ENCODE measurements at places on chromosomes 11 and 22.
A peak's percentile ranks its signal among the peaks of the same experiment; 100 is the strongest.

- DNase-seq, result no peak
Measured at GRCh38 chr11:1878137-1879031, 13.3 kb downstream of the PRR33 start.

- DNase-seq, result peak; percentile 58
Measured at GRCh38 chr22:30291058-30291892, 2.0 kb upstream of the CASTOR1 start.

DNA sequence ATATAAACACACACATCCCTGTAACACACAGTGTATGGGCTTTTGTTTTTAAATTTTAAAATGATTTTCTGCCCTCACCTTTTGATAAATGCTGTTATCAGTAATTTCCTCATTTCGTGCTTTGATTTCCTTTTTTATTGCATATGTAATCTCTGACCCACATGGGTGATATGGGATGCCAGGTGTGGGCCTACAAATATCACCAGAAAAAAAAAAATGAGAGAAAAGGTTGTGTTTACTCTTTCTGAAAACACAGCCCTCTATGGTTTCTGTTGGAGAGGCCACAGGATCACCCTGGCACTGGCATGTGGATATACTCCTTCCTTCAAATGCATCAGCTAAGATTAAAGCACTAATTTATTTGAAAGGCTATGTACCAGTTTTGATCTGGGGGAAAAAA lies 17.0 kb downstream of the DRD2 start:
- no peak for DNase-seq

DNA sequence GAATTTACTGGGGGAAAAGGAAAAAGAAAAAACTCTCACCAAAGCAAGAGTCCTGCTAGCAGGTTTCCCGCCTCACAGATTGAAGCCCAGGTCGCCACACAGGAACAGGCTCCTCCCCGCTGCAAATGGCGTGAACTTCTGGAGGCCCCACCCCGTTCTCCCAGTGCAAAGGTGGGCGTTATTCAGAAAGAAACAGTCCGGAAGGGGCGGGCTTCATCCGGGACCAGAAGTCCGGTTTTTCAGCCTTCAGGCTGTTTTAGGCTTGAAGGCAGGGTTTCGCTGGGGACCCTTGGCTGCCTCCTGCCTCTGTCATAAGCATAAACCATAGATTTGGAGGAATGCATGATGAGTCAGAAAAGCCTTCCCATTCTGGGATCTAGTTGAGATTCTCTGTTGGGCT lies 148.3 kb upstream of the POU2AF2 start:
- DNase-seq, result no peak

GRCh38 chr11:114566276-114566675 lies 6.6 kb upstream of the NXPE1 start:
- no peak for DNase-seq

GRCh38 chr22:44892243-44892642 lies 117.6 kb downstream of the PHF21B start:
- no peak for DNase-seq

- DNase-seq, result no peak
Measured at GRCh38 chr11:33893711-33894397, 2.0 kb upstream of the LMO2 start.

DNA sequence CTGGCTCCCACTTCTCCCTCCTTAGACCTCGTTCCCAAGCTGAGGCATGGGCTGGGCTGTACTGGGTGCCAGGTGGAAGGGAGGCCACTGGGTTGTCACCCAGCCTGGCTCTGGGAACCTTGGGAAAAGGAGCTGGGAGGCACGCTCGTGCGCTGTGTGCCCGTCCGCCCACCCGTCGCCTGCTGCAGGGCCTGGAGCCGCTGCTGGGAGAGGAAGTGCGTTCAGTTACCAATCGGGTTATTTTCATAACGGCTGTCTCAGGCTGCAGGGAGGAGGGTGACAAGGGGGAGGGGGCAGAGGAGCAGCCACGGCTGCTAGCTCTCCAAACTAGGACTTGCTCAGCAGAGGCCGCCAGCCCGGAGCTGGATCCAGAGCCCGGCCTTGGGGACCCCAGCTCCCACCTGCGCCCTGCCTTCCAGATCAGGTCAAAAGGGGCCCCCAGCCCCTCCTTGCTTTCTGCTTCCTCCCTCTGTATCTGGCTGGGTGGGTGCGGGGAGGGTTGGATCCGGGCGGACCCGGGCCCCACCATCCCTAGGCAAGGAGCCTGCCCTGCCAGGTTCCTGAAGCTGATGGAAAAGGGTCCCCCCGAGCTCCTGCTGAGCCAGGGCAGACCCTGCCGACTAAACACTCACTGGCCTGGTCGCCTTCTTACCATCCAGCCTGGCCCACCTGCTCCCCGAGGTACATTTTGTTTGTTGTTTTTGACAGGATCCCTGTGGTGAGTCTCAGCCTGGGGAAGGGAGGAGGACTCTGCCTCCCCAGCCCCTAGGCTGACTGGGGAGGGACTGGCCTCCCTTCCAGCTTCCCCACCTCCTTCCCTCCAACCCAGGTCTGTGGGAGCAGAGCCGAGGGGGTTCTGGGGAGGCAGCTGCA lies 14.3 kb downstream of the DGKZ start:
- DNase-seq, result peak; percentile 81

DNA sequence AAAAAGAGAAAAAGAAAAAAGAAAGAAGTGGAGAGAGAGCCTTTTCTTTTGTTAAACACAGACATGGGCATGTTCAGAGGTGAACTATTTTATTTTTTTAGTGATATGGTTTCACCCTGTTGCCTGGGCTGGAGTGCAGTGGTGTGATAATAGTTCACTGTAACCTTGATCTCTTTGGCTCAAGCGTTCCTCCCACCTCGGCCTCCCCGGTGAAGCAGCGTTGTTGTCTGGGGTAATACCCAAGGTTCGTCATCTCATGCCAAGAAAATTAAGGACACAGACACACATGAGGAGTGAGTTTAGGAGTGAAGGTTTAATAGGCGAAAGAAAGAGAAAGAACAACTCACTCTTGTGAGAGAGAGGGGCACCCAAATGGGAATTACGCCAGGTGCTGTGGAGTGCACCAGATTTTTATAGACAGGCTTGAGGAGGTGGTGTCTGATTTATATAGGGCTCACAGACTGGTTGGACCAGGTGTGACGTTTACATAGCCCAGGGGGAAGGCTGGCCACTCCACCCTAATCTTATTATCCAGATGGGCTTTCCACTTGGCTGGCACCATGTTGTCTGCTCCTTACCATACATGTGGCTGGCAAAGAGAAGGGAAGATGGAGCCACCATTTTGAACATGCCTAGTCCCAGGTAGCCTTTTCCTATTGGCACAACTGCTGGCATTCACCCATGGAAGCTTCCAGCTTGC lies 42.3 kb downstream of the GRAMD1B start:
- DNase-seq, result no peak

DNA sequence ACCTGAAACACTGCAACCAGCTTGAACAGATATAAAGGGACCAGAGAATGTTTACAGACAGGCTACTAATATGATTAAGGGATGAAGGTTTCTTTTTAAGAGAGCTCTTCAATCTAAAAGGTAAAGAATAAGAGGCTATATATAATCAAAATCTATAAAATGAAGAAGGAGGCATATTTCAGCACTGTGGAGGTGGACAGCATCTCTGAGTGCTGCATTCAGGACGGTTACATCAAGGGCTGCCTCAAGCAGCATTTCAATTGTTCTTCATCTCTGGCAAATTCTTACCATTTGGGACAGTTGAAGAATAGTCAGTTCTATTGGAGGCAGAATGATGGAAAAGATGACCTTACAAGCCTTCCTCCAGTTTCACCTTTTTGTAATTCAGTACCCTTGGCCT lies 139.6 kb upstream of the LMO1 start:
- no peak for DNase-seq

GRCh38 chr11:128328955-128329551 lies 258.3 kb downstream of the ETS1 start:
- no peak for DNase-seq

- DNase-seq, result no peak
Measured at GRCh38 chr11:128642571-128642970, 51.3 kb upstream of the FLI1 start.

DNA sequence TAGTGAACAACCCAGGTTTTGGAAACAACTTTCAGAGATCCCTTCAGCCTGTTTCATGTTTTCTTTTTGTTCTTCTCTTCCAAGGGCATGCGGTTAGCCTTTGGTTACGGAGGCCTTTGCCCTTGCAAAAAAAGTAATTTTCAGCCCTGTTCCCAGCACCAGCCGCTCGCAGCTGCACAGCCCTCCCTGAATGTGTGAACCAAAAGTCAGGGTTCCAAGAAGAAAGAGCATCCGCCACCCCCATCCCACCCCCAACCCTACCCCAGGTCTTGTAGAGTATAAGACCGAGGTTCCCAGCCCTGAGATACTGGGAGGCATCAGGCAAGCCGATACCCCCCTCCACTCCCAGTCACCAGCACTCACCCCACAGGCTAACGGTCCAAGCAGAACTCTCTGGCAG lies 56.4 kb downstream of the IGLL1 start:
- DNase-seq, result no peak

GRCh38 chr11:120224361-120224760 lies 13.5 kb downstream of the OAF start:
- DNase-seq, result no peak

GRCh38 chr11:72361321-72361720 lies 73.0 kb downstream of the CLPB start:
- no peak for DNase-seq

DNA sequence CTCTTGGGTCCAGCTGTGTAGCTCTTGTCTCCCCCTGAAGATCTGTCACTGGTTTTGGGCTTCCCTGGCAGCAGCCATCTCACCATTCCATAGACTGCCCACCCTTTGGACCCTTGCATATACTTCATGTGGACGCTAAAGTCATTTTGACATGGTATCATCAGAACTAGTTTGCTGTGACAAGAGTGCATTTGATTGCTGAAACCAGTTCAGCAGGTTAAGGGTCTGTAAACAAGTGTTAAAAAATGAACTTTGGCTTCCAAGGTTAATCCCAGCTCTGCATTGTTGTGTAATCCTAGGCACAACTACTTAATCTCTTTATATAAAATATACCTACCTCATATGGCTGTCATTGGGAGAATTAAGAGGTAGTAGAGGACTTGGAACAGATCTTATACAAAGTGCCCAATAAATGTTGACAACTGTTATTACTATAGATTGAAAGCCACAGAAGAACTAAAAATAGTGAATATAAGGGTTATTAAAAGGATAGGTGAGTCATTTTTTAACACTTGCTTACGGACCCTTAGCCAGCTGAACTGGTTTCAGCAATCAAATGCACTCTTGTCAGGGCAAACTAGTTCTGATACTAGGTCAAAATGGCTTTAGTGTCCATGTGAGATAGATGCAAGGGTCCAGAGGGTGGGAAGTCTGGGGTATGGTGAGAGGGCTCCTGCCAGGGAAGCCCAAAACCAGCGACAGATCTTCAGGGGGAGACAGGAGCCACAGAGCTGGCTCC lies 29.4 kb downstream of the CCDC90B start:
- no peak for DNase-seq

- no peak for DNase-seq
Measured at GRCh38 chr22:23059284-23059948, 10.9 kb upstream of the GNAZ start.

DNA sequence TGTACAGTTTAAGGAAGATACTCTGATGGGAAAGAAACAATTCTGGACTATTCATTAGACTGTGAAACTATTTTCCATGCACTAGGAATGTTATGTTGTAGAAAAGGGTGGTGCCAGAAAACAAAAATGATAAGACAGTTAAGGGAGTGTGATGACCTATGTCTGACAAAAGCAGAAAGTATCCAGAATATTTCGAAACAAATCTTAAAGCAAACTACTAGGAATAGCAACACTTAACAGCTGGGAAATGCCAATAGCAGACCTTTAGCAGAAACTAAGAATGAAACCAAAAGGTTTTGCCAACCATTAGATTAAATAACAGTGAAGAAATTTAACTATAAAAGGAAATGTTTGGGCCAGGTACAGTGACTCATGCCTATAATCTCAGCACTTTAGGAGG lies 3.3 kb upstream of the ARHGAP20 start:
- DNase-seq, result peak; percentile 43

DNA sequence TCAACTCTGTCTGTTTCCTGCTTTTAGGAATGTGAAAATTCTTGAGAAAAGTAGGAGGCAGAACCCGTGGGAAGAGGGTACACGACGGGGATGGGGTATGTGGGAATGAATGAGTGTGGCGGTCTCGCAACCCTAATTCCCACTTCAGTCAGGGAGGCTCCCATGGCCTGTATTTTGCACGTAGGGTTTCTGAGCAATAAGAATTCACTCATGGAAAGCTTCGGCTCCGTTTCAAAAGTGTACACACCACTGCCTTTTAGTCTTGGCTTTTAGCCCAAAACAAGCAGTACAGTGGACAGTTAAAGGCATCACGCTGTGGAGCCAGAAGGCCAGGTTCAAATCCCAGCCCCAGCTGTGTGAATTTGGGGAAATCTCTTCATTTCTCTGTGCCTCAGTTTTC lies 116.7 kb downstream of the MN1 start:
- DNase-seq, result no peak

DNA sequence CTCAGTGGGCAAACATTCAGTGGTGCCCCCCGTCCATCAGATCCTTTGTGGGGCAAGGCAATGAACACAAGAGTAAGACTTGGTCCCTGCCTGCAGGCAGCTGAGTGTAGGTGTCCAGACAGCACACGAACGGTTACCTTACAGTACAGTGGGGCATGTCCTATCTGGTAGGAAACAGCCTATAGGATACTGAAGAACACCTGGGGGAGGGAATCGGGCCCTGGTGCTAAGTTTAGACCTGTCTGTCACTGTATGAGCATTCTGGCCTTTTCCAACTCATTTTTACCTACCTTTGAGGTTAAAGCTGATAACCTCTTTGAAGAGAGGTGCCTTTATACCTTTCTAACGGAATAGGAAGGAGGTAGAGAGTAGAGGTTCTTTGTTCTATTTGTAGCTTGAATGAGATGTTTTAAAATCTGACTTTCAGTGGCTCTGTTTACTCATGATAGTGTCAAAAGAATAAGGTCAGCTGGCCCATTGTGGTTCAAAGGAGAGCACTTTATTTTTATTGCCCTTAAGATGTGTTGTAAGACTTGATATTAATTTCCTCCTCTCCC lies 8.9 kb downstream of the ZNRF3 start:
- no peak for DNase-seq

DNA sequence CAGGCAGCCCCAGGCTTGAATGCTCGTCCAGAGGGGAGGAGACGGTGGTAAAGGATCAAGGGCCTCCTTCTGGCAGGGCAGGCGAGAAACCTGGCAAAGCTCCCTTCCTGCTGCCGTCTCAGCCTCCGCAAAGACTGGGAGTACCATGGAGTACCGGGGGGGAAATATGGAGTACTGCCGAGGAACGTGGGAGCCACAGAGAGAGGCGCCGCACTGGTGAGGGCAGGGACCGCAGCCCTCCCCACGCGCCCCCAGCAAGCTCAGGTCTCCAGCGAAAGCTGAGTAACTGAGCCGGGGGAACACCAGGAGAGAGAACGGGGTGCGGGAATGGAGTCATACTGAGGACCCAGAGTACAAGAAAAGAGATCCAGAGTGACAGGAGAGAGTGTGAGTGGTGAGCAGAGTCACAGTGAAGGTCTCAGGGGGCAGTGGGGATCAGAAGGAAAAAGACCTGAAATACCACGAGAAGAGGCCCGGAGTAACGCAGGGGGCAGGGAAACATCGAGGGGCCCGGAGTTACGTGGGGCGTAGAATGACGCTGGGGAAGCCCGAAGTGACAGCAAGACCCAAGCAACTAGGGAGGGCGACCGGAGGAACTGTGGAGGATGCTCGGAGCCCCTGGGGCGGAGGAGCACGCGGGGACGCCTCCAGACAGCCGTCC lies 740 bp downstream of the EML3 start:
- peak; percentile 77 for DNase-seq

GRCh38 chr11:66272596-66272995 lies 4.2 kb downstream of the RAB1B start:
- no peak for DNase-seq

All from GM03348 (cell line).